Kidney (tissue), 22 donors: ENCODE measurements at places on chromosomes 16 and 17. TPM values are rescaled to one million over a fixed set of nuclear protein-coding genes. Genes with fewer than 3 reads are reported as not detected.

DNA sequence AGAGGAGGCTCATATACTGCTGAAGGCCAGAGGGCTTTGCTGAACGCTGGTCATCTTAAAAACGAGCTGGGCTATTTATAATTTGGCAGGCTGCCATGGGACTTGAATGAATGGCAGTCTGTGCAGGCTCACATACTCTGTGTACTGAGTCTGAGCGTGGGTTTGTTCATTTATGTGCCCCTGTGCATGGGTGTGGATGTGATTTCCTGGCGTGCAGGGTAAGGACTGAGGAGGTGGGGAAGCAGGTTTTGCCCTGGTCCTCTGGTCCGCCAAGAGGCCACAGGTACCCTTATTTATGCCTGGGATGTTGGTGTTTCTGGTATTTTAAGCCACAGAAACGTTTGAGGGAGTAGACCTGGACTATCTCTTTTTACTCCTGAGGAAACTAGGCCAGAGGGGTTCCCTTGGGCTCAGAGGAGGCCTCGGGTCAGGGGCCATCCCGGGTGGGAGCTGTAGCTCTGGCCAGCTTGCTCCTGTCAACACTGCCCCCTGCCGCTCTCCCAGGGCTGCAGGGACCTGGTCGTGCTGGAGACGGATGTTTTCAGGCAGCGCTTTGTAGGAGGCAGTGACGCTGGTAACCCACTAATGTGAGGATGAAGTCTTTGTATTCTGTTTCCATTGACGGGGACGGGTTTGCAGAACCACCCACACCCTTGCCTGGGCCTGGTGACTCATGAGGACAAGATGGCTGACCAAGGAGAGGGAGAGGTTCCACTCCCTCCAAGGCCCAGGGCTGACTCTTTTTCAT lies 184.4 kb downstream of the MSI2 start:
- peak overlapping the region; percentile 81 for H3K27ac ChIP-seq
- no peaks in the 10 kb centered on the region for H3K36me3 ChIP-seq
- H3K4me1 ChIP-seq, result peaks cover 56% of the 10 kb centered on the region
- no peak overlapping the region for H3K4me3 ChIP-seq
- peak; percentile 85 for DNase-seq

DNA sequence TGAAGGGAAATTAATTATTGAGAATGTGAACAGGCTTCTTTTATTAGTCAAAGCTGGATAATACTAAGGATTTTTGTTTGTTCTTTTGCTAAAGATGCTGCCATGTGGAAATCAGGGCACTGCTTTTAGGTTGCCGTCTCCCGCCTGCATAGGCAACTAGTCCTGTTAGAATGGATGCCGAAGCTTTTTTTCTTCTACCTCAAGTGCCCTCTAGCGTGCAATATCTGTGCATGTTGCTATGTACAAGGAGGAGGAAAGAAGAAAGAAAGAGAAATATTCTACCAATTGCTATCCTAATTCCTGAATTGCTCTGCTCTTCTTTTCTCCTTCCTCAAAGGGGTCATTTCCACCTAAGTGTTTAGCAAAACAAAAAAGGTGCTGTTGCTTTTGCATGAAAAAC lies 5.2 kb upstream of the CDH8 start:
- peaks cover 19% of the 10 kb centered on the region for H3K27me3 ChIP-seq
- no peaks in the 10 kb centered on the region for H3K4me1 ChIP-seq
- H3K4me3 ChIP-seq, result no peak overlapping the region

The TM4SF5 gene
- 0.88 TPM for total RNA-seq

The AP1G1 gene
- total RNA-seq, result 111 TPM

- no peak for DNase-seq
- H3K36me3 ChIP-seq, result no peaks in the 10 kb centered on the region
- no peaks in the 10 kb centered on the region for H3K27me3 ChIP-seq
- H3K4me1 ChIP-seq, result peaks cover 4% of the 10 kb centered on the region
- H3K27ac ChIP-seq, result no peak overlapping the region
- no peak overlapping the region for H3K4me3 ChIP-seq
Measured at GRCh38 chr16:79283578-79283977, 317.0 kb downstream of the MAF start.

GRCh38 chr16:7408700-7409365 lies 76.2 kb downstream of the RBFOX1 start:
- no peak overlapping the region for H3K4me3 ChIP-seq
- no peak overlapping the region for H3K27ac ChIP-seq
- H3K36me3 ChIP-seq, result no peaks in the 10 kb centered on the region
- no peaks in the 10 kb centered on the region for H3K27me3 ChIP-seq
- no peaks in the 10 kb centered on the region for H3K4me1 ChIP-seq

DNA sequence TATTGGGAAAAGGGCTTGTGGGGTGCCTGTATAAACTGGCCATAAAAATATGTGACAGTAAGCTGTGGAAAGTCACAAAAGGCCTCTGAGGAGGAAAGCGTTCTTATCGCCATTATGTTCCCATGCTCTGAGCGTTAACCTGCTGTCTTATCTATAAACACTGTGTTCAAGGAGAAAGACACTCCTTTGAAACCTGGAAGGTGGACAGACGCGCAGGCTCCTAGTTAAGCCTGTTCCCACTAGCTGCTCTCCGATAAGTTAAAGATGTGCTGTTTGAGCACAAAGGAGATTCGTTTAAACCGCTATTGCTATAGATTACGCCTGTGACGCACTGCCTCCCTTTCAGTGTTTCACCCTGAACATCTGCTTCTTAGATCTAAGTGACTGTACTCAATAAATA lies 5.2 kb downstream of the ALOX12B start:
- no peak overlapping the region for H3K27ac ChIP-seq
- no peak overlapping the region for H3K4me3 ChIP-seq
- DNase-seq, result no peak
- H3K4me1 ChIP-seq, result no peaks in the 10 kb centered on the region

The TBX21 gene
- total RNA-seq, result 1.9 TPM

DNA sequence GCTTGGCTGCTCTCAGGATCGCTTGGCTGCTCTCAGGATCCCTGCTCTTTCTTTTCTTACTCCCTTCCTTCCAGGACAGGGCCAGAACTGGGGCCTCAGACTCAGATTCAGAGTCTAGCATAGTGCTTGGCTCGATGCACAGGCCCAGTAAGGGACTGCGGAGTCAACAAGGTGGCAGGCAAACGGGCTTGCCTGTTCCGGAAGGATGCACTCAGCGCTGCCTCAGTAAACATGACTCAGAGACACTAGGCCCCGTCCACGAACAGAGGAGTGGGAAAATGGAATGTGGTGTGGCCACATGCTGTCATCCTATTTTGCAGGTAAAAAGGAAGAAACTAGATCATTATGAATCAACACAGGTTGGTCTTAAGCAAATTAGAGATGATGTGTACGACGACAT lies 9.8 kb downstream of the SPHK1 start:
- H3K27ac ChIP-seq, result no peak overlapping the region
- no peak for DNase-seq
- H3K27me3 ChIP-seq, result no peaks in the 10 kb centered on the region
- no peaks in the 10 kb centered on the region for H3K4me1 ChIP-seq

The FAM20A gene
- total RNA-seq, result 77.7 TPM

DNA sequence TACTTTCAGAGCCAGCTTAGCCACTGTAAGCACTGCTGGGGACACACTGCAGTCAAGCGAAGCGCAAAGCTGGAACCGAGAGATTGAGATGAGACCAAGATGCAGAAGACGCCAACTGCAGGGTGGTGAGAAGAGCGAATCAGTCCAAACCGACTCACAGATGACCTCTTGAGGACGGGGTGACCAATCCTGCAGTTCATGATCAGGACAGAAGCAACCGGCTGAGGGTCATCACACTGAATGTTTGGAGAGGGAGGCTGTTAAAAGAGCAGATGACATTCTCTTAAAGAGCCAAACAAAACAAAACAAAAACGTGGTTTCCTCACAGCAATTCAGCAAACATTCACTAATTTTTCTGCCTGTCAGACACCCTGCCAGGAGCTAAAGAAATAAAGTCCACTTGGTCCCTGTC lies 8.5 kb downstream of the HASPIN start:
- no peak for DNase-seq
- no peak overlapping the region for H3K4me3 ChIP-seq
- no peak overlapping the region for H3K27ac ChIP-seq
- no peaks in the 10 kb centered on the region for H3K4me1 ChIP-seq
- H3K27me3 ChIP-seq, result no peaks in the 10 kb centered on the region
- no peaks in the 10 kb centered on the region for H3K36me3 ChIP-seq

DNA sequence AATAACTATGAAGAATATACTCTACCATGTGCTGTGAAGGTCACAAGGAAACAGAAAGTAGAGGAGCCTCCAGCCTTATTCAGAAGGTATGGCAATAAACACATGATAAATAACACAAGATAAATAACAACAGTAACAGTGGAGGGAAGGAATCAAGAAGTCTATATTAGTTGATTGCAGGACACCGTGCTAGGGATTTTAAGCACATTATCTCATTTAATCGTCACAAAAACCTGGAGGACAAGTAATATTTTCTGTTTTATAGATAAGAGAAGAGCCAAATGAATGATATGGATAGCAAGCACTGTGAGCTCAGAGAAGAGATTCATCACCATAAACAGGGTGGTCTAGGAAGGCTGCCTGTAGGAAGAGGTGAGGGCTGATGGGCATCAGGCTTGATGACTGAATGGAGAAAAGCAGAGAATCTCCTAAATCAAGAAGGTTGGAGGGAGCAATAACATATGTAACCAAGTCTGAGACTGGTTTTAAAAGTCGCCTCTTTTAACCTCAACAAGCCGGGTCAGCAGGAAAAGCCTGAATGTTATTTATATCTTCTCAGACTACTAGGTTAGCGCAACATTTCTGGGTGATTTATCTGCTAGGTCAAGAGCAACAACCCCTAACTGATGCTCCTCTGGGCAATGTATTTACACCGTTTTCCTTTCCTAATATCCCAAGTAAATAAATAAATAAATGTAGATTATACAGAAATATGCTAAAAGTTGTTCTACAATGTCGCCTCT lies 8.3 kb downstream of the TOM1L2 start:
- no peaks in the 10 kb centered on the region for H3K36me3 ChIP-seq
- H3K4me1 ChIP-seq, result peaks cover 3% of the 10 kb centered on the region
- no peaks in the 10 kb centered on the region for H3K27me3 ChIP-seq
- no peak for DNase-seq
- H3K27ac ChIP-seq, result no peak overlapping the region
- H3K4me3 ChIP-seq, result no peak overlapping the region

- no peak for DNase-seq
- peaks cover 88% of the 10 kb centered on the region for H3K36me3 ChIP-seq
- no peaks in the 10 kb centered on the region for H3K27me3 ChIP-seq
- H3K4me1 ChIP-seq, result no peaks in the 10 kb centered on the region
Measured at GRCh38 chr16:85665929-85666328, 22.8 kb downstream of the GINS2 start.

DNA sequence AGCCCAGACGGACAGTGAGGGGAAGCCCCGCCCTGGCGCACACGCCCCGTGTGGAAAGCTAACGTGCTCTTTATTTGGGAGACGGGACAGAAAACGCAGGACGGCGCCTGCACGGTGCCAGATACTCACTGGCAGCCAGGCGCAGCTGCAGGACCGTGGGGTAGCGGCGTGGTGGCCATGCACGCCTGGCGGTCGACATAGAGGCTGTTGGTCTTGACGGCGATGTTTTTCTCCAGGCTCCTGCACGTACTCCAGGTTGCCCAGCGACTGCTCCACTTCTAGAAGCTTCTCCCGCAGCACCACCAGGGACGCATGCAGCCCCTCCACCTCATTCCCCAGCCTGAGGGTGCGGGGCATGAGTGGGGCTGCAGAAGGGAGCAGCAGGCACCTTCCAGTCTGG lies 5.1 kb upstream of the C1QTNF8 start:
- DNase-seq, result no peak
- peaks cover 2% of the 10 kb centered on the region for H3K4me1 ChIP-seq
- H3K27me3 ChIP-seq, result no peaks in the 10 kb centered on the region
- no peaks in the 10 kb centered on the region for H3K36me3 ChIP-seq
- H3K27ac ChIP-seq, result no peak overlapping the region
- H3K4me3 ChIP-seq, result no peak overlapping the region

- H3K27ac ChIP-seq, result no peak overlapping the region
- H3K27me3 ChIP-seq, result no peaks in the 10 kb centered on the region
- no peak for DNase-seq
- H3K4me3 ChIP-seq, result no peak overlapping the region
Measured at GRCh38 chr16:58884141-58884540, 150.0 kb upstream of the GOT2 start.

DNA sequence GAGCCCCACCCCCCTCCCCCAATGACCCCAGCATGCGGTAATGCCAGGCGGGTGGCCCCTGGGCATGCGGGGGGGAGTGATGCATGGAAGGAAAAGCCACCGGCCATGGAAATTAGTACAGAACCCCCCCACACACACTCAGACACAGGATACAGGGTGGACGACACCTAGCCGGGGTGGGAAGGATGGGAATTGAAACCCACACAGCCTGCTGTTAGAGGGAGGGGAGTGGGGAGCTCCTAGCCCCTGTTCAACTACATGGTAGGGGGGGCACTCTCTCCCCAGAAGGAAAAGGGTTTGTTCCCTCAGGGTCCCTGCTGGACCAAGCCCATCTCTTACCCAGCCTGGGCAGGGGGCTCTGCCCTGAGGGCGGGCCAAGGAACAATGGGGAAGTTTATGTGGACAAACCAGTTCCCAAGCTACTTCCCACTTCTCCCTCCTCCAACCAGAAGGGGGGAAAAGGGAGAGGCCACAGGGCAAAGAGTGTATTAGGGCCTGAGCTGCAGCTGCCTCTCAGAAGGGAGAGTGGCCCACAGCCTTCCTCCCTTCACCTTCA lies 5.2 kb downstream of the TMUB2 start:
- no peak overlapping the region for H3K4me3 ChIP-seq
- peaks cover 7% of the 10 kb centered on the region for H3K36me3 ChIP-seq
- peaks cover 3% of the 10 kb centered on the region for H3K4me1 ChIP-seq
- DNase-seq, result peak; percentile 60

DNA sequence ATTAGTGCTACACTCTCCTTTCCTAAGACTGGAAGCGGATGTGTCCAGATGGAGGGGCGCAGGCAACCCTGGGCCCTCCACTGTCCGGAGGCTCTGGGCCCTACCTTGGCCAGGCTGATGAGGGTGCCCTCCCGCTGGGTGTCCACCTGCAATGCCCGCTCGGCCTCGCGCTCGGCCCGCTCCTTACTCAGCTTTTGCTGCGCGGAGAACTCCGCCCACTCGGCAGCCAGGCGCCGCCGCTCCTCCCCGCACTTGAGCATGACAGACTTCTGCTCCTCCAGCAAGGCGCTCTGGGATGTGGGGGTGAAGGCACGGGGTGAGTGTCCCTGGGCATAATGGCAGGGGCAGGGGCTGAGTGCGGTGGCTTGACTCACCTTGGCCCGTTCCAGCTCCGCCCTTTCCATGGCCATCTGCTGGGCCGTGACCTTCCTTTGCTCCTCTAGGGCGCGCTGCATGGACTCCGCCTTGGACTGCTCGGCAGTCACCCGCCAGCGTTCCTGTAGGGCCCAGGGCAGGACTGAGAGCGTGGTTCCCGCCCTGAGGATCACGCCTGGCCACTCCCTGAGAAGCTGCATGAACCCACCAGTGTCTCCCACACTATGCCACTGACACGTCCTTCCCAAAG lies 10.1 kb upstream of the MRPL38 start:
- no peak overlapping the region for H3K27ac ChIP-seq
- H3K4me3 ChIP-seq, result no peak overlapping the region
- no peaks in the 10 kb centered on the region for H3K4me1 ChIP-seq

The SLC5A11 gene
- total RNA-seq, result 1.2 TPM
